Posterior vena cava (tissue), 2 donors: ENCODE measurements at places on chromosomes 4 and X. TPM values are rescaled to one million over a fixed set of nuclear protein-coding genes. Genes with fewer than 3 reads are reported as not detected.

The TMEM144 gene
- total RNA-seq: 5.1 TPM

The XAGE1B gene
- total RNA-seq: not detected

The PAGE1 gene
- not detected for total RNA-seq

The COL25A1 gene
- total RNA-seq: 1.0 TPM

The PNMA3 gene
- total RNA-seq: 0.14 TPM

The HAND2 gene
- total RNA-seq: 1.1 TPM

The TEX13C gene
- not detected for total RNA-seq

GRCh38 chrX:150692831-150693724, at the start of gene MTMR1:
MTMR1 (plus strand) TSS chrX:150693396; CDS start chrX:150693531, 135 bp downstream.
- no peak for DNase-seq

- DNase-seq: no peak
These were observed 61.5 kb downstream of the GALNT7 start for GRCh38 chr4:173230062-173230461.

- DNase-seq: no peak
These were observed 11.4 kb upstream of the SLAIN2 start for GRCh38 chr4:48329976-48330375.

- DNase-seq: no peak
These were observed 51.2 kb downstream of the PPARGC1A start for GRCh38 chr4:23838607-23839006.

- DNase-seq: no peak
These were observed 6.6 kb downstream of the HCCS start for GRCh38 chrX:11117745-11118144.

- DNase-seq: peak; percentile 57
These were observed 274.7 kb upstream of the AGTR2 start for GRCh38 chrX:115895678-115896329.

GRCh38 chr4:55237839-55238238, 108.2 kb upstream of the SRD5A3 start:
- no peak for DNase-seq

GRCh38 chrX:24468245-24468644, 3.2 kb downstream of the PDK3 start:
- no peak for DNase-seq
